Germinal center (tissue), 1 donor: ENCODE measurements at places on chromosomes 2 and 18.
A peak's percentile ranks its signal among the peaks of the same experiment; 100 is the strongest.

GRCh38 chr2:53366543-53366942, 401.1 kb upstream of the CHAC2 start:
- no peak for DNase-seq

- DNase-seq = no peak
These were observed 30.6 kb upstream of the SPP2 start for GRCh38 chr2:234019896-234020295.

DNA sequence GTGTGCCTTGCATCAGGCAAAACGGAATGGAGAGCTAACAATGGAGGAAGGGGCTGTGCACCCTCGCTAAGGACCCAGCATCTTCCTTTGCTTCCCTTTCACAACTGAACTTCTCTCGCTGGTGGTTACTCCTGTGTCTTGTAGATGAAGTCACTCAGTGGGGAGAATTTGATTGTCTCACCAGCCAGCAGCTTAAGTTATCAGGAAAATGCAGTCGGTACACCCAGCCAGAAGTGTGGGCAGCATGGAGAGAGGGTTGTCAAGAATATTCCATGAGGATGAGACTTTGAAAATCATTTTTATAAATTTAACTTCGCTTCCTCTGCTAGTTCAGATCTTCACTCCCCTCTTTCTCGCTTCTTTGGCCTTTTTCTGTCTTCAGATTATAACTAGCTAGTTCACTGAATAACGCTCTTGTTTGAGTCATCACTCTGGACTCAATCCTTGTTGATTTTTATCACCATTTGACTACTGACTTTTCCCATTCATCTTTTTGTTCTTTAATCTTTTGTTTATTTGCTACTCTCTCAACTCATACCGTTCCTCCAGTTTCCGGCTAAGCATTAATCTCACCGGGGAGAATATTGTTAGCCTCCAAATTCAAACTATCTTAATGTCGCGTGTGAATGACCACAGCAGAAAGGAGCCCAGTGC, 221.7 kb downstream of the CD226 start:
- no peak for DNase-seq

DNA sequence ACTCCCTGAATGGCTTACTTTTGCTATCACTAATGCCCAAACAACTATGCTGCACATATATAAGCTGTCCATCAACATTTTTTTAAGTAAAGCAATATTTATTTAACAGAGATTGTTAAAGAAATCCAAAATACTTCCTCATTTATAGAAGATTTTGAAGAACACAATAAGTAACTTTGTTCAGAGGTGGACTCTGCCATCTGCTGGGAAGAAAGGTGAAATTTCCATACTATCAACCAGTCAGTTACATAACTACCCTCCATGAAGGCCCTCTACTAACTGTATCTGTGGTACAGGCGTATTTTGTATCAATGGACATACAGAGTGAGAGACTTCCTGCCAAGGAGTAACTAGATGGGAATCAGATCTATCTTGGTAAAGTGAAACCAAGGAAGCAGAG, 106.0 kb downstream of the DTNB start:
- peak; percentile 59 for DNase-seq

- DNase-seq = no peak
These were observed 174.8 kb upstream of the EPAS1 start for GRCh38 chr2:46122318-46122976.

- DNase-seq = peak; percentile 29
These were observed at the start of gene CNGA3 for GRCh38 chr2:98346311-98347236. TSS of gene CNGA3 (plus strand) at chr2:98346456. CDS start at chr2:98369976, 23,520 bp downstream.

GRCh38 chr2:46537046-46537445, 57.7 kb downstream of the TMEM247 start:
- DNase-seq = no peak

- no peak for DNase-seq
These were observed 182.1 kb downstream of the PARD3B start for GRCh38 chr2:204727368-204727767.

DNA sequence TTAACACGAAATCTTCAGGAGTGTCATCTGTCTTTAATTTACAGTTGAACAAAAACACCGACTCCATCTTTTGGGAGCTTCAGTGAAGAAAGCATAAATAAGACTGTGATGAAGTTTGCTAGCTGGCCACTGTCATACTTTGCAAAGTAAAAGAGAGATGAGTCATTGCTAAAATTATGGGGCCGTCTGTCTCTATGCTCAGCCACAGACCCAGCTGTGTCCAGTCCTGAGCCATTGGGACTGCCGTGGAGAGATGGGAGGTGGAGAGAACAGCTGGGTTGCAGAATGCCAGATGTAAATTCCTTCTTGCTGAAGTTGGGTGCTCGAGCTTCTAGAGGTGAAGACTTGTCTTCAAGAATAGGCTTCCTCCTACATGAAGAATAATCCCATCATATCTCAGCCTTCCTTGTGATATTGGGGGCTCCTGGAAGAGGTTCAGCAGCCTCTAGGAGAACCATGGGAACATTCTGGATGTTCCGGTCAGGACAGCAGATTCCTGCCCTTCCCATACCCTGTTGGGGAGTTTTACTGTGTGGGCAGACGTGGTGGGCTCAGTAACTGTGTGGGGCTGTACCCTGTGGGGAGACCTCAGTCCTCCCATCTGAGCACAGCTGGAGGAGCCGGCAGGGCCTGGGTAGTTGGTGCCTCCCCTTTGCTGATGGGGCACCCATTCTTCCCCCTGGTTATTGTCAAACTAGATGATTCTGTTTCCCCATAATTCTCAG, 71.1 kb downstream of the LDLRAD4 start:
- DNase-seq = no peak

DNA sequence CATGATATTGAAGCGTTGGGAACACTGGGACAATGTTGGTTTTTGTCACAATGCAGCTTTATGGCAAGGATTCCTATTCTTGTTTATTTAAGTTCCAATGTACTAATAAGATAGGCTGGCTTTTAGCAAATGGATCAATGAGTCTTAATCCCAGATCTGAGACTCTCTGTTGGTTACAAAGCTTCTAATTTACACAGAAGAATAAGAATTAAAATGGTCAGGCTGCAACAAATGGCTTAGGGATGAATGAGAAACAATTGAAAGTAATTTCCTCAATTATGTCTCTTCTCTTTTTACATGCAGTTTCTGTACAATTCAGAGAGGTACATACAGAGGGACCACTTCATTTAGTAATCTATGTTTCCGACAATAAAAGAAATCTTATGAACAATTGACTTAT, 640.4 kb downstream of the NRXN1 start:
- DNase-seq = no peak

GRCh38 chr2:3007135-3007534, 370.5 kb downstream of the EIPR1 start:
- no peak for DNase-seq

- no peak for DNase-seq
These were observed 115.9 kb downstream of the UPP2 start for GRCh38 chr2:158217593-158217992.

DNA sequence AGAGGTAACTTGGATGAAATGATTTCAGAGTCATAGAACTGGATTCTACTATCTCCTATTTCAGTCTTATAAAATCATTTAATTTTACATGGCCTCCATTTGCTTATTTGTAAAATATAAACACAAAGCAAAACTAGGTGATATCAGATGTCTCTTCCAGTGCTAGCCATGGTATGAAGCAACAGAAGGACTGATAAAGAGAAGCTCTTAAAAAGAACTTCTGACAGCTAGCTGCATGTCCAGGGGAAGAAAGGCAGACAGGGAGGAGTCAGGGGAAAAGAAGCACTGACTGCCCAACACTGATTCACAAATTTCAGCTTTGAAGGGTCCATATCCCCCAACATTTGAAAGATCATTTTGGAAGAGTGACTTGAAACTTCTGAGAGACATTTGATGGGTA, 6.4 kb downstream of the SLC8A1 start:
- no peak for DNase-seq

GRCh38 chr2:21466341-21466927, 342.7 kb downstream of the TDRD15 start:
- DNase-seq = no peak

DNA sequence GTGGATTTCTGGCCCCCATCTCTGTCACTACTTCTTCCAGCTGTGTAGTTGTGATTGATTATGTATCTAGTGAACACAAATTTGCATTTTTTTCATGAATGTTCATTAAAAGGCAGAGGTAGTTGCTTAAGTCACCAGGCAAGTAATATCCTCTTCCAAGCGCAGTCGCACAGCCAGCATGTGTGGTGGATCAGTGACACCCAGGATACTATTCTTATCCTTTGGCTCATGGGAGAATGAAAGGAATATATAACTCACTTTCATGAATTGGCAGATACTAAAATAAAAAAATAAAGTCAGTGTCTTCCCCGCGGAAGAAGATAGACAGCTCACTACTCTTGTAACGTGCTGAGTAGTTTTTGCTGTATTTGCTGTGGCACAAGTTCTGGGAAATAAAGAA, 387.8 kb downstream of the CDH7 start:
- DNase-seq = no peak

GRCh38 chr18:24660956-24661355, 200.5 kb downstream of the HRH4 start:
- DNase-seq = no peak

GRCh38 chr18:11529081-11529480, 80.3 kb upstream of the SLC35G4 start:
- no peak for DNase-seq

- DNase-seq = no peak
These were observed 183.3 kb upstream of the HDAC4 start for GRCh38 chr2:239583879-239584859.

DNA sequence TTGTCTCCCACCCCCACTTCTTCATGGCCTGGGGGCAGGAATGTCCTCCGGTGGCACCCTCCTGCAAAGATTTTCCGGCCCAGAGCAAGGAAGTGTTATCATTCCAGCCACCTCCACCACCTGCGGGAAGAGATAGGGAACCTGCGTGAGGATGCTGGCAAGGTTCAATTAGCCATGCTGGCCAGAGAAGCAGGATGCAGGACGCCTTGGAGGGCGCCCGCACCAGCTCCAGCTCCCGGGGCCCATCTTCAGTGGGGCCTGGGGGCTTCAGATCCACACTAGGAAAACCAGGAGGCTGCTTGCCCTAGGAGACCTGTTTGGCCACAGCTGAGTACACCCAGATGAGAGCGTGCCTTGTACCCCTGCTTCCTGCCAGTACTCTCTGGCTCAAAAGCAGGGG, 113.7 kb downstream of the CLIP4 start:
- DNase-seq = no peak

DNA sequence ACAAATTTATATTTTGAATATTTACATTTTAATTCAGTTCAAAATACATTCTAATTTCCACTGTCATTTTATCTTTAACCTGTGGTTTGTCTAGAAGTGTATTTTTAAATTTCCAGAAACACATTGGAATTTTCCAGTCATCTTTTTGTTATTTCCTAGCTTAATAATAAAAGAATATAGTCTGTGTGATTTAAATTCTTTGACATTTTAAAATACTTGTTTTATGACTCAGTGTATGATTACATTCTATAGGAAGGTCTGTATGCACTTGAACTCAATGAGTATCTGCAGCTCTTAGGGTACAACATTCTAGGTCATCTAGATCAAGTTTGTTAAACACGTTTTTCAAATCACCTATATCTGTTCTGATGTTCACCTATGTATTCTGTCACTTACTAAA, 88.3 kb upstream of the MBOAT2 start:
- no peak for DNase-seq

- no peak for DNase-seq
These were observed 82.6 kb downstream of the ZNF532 start for GRCh38 chr18:58947136-58947732.

GRCh38 chr2:38164881-38165280, 88.9 kb upstream of the CYP1B1 start:
- no peak for DNase-seq

DNA sequence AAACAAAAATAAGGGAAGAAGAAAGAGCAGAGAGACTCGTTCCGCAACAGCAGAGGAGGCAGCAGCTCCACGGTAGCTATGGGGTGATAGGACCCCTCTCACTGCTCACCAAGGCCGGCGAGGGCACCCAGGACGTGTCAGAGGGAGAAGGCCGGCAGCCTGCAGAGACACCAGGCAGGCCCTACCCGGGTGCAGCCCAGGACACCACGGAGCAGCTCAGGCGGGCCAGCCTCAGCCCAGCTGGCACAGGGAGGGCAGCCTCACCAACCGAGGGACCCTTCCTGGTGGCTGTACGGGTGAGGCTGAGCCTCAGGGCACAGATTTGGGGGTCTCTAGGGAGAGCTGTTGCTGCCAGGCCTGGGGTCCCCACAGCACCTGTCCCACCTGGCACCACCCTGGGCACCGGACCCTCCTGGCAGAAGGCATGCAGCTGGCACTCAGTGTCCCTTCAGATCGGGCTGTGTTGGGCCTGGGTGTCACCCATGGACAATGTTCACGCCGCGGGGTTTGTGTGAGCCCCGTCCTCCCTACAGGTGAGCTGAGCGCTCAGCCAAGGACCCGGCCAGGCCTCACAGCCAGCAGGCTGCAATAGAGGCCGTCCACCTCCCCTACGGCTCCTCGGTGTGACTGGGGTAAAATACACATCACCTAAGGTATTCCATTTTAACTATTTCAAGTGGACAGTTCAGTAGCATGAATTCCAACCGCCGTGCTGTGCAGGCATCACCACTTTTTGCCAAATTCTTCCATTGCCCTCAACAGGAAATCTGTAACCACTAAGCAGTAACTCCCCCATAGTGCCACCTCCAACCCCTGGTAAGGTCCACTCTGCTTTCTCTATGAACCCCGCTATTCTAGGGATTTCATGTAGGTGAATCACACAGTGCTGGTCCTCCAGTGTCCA, 21.6 kb downstream of the KCNG2 start:
- no peak for DNase-seq

DNA sequence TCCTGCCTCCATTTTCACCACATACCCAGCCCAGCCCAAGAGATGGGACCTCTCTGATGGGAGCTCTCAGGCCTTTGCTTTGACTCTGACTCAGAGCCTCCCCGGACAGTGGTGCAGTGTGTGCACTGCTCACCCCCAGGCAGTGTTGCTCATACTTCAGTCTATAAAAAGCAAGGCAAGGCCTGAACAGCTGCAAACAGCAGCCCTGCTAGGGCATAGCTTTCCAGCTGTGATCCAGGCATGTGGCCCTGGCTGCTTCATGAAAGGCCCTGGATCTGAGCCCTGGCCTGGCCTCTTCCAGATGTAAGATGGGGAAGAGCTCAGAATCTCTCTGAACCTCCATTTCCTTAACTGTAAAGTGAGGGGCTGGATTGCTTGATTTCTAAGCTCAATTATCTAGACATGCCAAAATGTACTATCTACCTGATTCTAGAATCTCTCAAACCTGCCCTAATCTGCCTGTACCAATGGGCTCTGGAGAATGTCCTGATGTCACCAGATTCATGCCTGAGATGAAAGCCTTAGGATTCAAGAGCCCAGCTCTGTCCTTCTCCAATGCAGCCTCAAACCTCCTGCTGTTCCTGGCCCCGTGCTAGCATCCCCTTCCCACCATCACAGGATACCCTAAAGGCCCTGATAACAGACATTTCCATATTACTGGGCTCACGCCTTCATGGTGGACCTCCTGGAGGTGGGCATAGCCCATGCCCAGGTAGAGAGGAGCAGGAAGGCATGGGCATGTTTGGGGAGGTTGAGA, 206.9 kb downstream of the ARL4C start:
- DNase-seq = no peak

DNA sequence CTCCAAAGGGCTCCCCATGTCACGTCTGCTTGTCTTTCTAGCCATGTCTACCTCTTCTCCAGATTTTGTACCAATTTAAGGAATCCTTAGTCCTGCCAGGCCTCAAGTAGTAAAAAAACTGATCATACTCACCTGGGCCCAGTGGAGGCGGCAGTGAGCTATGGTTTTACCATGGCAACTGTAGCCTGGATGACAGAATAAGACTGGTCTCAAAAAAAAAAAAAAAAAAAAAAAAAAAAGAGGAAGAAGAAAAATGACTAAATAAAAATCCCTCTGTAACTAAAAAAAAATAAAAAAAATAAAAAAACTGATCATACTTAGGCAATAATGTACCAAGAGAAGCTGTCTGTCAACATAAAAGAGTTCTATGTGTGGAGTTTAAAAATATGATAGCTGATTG, 221.6 kb downstream of the NR4A2 start:
- DNase-seq = no peak
